SK-N-DZ (cell line): ENCODE measurements at places on chromosomes 12 and 14.

GRCh38 chr12:2486796-2487195 is 308.0 kb upstream of the FKBP4 start:
- DNase-seq, result no peak

DNA sequence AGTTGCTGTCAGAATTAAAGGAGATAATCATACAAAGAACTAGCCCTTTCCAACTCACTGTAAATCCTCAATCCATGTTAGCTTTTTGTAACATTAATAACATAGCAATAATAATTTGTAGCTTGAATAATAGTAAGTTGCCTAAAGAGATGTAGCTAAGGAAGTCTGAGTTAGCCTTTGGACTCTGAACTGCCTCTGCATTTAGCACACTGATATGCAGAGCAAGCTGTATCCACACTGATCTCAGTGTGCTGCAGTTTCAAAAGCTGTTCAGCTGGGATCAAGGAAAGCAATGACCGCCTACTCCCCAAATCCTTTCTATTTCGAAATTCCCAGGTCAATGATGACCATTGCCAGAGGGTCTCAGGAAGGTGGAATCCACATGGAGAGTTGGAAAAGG is 99.3 kb upstream of the IFNG-AS1 start:
- no peak for DNase-seq

DNA sequence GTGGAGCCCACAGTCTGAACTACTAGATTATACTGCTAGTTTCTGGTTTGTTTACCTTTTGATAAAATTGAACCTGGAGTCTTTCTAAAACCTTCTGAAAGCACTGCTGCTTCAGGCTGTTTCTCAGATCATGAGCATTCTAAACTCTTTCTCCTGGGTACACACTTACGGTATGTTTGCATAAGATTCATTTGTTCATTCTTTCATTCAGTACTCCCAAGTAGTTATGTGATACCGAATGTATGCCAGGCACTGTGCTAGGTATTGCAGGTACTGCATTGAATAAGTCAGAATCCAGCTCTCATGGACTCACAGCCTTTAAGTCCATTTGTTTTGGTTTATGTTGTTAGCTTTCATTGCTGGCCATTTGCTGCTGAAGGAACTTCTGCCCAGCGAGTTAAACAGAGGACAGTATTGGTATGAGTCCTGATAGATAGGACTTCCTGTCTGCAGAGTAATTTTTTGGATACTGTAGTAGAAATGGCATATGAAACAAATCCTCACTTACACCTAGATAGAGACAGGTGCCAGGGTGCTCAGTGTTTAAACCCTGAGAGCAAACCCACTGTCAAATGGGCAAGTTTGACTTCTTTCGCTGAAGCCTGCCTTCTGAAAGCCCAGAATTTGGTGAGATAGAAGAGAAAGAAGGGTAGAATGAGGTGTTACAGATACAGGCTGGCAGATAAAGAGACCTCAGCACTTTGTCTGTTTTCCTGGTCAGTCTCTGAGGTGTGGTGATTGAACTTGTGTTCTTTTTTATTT is 2.1 kb downstream of the SUSD6 start:
- no peak for DNase-seq

- DNase-seq, result no peak
These were observed 67.6 kb upstream of the AP4S1 start for GRCh38 chr14:30957813-30958370.

DNA sequence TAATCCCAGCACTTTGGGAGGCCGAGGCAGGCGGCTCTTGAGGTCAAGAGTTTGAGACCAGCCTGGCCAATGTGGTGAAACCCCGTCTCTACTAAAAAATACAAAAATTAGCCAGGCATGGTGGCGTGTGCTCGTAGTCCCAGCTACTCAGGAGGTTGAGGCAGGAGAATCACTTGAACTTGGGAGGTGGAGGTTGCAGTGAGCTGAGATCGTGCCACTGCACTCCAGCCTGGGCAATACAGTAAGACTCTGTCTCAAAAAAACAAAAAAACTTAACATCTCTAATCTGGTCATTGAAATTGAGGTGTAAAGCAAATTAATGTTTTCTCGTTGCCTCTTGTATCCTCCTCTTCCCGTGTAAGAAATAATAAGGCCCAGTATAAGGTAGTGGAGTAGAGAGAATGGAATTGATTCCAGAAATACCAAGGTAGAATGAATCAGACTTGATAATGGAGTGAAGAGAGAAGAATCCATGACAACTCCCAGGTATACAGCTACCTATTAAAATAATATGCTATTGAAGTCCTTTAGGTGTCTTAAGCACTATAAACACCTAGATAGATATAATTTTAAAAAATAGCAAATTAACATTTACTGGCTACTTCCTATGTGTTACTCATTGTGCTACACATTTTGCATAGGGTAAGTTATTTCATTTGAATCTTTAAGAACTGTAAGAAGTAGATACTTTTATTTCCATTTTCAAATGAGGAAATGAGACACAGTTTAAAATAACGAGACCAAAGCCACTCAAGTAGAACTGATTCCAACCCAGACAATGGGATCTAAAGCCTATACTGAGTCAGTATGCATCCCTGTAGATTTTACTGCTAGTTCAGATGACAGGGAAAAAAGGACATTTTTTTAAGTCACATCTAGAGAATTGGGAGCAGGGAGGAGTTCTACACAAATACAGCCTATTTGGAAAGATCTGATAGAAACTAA is 23.2 kb downstream of the RAP1B start:
- DNase-seq, result no peak
